ENCODE measurements at places on chromosomes 7 and 10.

DNA sequence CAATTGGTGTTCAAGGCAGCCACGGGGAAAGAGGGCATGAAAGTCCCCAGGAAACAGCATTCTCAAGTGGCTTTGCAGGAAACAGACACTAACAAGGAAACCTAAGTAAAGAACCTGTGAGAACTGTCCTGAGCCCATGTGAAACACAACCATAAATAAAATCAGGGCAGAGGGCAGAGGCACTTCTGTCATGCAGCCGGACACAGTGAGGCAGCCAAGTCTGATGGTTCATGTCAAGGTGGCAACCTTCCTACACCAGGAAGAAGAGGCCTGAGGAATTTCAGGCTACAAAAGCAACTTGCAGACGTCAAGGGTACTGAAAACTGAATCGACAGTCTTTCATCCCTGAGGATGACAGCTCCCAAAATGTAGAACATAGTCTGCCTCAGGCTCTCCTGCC is 458.2 kb upstream of the NPVF start:
- DNase-seq, result no peak

DNA sequence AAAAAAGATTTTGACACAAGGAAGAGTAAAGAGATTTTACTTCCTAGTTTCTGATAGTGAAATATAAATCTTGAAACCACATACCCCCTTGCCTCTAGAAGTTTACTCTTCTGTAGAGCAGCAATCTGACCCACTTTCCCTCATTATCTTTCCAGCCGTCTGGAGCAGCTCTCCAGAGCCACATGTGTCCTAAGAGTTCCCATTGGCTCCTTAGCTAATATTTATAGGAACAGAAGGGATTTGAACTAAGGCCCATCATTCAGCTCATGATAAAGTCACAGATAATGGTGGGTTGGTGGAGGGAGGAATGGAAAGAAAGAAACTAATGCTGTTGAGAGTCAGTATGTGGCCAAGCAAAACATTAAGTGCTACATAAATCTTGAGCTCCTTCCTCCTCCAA is 121.8 kb downstream of the INHBA start:
- no peak for DNase-seq

- DNase-seq, result no peak
Observed at GRCh38 chr7:132906193-132906835, 175.6 kb downstream of the CHCHD3 start.

DNA sequence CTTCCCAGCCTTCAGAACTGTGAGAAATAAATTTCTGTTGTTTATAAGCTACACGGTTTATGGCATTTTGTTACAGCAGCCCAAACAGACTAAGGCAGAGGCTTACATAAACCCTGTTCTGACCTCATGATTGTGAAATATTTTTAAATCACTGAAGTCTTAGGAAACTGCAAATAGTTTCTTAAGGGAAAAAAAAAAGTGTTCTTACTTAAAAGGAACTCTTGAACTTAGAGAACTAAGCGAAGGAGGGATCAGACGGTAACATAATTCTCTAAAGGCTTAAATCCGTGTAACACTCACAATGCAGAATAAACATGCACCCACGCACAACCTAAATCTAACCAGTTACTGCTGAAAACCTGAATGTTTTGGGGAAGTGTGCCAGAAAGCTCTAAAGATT is 749.1 kb upstream of the LRRTM3 start:
- no peak for DNase-seq

DNA sequence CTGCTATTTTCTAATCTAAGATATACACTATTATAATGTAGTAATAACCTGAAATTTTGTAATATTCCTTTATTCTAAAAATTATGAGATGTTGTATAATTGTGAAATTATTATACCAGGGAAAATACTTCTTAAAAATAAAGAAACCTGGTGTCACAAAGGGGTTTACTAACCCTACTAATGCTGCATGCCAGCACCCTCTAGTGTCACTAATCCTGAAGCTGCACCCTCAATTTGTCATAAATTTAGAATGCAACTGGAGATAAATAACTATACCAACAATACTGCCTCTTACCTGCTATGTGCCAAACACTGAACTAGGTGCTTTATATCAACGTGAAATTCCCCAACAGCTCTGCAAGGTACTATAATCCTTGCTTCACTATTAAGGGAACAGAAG is 30.8 kb downstream of the TM9SF3 start:
- DNase-seq, result no peak

DNA sequence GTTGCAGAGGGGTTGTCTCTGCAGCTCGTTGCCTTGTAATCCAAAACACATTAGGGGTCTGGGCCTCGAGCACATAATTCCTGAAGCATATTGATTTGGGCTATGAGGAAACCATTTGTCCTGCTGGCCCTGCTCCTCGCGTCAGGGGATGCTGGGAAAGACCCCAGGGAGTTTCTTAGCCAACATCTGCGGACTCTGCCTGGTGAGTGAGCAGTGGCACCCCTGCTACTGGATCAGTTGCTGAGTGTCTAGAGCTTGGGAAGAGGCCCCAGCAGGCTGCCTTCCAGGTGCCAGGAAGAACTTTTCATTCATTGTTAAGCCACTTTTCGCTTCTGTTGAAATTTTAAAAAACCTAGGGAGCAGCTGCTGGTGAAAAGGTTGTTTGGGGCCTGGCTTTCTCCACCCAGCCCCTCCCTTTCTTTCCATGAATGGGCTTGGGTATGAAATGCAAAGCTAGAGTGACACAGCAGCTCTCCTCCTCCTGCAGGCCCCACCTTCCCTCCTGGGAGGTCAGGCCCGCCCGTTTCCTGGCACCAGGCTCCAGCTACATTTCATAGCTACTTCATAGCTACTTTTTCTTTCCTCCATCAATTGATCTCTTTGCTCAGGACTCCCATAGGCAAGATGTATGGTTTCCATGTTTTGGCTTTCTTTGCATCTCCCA is 26.8 kb downstream of the TACR2 start:
- no peak for DNase-seq

- DNase-seq, result no peak
Observed at GRCh38 chr7:82605247-82605864, 161.8 kb upstream of the CACNA2D1 start.

GRCh38 chr10:97928897-97929296 is 79.3 kb downstream of the GOLGA7B start:
- DNase-seq, result no peak

DNA sequence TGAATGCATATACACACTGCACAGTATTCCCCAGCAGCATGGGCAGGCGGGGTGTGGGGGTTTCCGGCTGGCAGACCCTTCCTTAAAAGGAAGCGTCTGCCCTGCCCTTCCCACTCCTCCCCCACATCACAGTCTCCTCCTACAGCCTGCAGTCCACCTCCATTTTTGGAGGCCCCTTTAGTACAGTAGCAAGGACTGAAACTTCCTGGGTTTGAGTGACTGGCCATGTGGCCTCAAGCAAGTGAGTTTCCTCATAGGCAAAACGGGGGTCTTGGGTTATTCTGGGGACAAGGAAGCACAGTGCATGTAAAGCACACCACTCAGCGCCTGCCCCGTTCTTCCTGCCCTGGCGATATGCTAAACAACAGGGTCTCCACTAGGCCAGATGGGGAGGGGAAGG is 62.1 kb upstream of the COL13A1 start:
- DNase-seq, result no peak

DNA sequence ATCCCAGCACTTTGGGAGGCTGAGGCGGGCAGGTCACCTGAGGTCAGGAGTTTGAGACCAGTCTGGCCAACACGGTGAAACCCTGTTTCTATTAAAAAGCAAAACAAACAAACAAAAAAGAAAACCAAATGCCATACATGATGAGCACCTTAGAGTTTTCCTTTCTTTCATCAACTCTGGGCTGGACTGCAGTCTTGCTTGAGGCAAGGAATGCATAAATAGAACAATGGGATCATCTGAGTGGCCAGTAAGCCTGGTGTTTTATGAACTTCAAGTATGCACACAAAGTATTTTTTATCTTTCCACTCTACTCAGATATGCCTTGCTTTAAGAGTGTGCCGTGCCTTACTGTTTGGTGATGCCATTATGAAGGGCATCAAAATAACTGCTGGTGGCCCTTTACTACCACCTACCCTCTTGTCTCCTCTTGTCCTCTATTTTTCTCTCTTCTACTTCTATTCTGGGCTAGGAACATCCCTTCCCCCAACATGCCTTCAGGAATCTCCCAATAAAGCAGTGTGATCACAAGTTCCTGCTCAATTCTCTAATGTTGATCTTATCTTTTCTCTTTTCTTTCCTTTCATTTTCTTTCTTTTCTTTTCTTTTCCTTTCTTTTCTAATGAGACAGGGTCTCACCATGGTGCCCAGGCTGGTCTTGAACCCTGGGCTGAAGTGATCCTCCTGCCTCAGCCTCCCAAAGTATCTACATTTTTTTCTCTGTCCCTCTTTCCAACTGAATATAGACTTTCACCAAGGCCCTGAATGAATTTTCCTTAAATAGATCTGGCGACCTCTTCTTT is 10.2 kb downstream of the SCD start:
- DNase-seq, result no peak

DNA sequence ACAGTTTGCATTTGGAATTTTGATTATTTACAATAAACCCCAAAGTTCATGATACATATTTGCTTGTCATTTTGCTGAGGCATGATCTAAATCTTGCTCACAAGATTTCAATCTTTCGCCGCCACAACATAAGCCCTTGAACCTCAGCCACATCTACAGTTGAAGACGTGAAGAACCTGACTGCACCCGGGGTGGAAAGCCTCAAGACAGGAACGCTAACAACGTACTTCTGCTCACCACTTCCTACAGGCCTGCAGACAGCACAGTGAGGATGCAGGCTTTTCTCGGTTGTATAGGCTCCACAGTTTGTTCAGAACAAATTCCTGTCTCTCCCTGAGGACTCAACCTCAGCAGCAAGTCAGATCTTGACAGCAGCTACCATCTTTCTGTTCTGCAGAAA is 393.8 kb upstream of the PRKCQ start:
- DNase-seq, result no peak

- no peak for DNase-seq
Observed at GRCh38 chr10:49116509-49117375, 1.4 kb upstream of the VSTM4 start.

DNA sequence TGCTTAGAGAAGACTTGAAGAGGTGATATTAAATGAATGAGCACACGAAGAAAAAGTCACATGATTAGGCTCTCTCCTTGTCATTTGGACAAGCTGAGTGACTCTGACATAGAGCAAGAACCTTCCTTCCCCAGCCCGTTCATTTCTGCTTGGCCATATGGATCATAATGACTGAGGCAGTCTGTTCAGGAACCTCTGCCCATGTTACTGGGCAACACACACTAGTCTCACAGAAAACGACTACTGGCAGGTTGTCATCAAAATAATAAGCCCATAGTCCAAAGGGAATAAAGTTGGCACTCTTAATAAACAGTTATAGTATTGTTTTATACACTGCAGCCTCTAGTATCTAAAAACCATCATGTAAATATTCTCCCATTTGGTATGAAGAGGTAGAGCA is 635.0 kb downstream of the REEP3 start:
- DNase-seq, result no peak

DNA sequence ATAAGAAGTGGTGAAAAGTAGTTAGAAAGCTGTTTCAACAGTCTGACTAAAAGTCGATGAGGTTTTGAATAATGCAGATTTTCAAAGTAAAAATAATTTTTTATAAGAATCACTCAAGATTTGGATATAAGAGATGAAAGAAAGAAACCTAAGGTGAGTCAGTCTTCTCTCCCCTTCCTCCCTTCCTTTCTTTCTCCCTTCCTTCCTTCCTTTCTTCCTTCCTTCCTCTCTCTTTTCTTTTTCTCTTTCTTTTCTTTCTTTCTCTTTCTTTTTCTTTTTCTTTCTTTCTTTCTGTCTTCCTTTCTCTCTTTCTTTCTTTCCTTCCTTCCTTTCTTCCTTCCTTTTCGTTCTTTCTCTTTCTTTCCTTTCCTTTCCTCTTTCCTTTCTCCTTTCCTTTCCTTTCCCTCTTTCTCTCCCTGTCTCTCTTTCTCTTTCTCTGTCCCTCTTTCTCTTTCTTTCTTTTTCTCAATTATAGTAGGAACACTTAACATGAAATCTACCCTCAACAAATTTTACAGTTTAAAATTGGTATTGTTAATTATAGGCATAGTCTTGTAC is 308.6 kb downstream of the ARL4A start:
- no peak for DNase-seq
